Stimulated activated CD8-positive, alpha-beta memory T cell treated with anti-CD3 and anti-CD28 coated beads, Interleukin-4, amount 100 ng/mL, for 1 hour (primary cell): ENCODE measurements at places on chromosomes 2 and 18.

DNA sequence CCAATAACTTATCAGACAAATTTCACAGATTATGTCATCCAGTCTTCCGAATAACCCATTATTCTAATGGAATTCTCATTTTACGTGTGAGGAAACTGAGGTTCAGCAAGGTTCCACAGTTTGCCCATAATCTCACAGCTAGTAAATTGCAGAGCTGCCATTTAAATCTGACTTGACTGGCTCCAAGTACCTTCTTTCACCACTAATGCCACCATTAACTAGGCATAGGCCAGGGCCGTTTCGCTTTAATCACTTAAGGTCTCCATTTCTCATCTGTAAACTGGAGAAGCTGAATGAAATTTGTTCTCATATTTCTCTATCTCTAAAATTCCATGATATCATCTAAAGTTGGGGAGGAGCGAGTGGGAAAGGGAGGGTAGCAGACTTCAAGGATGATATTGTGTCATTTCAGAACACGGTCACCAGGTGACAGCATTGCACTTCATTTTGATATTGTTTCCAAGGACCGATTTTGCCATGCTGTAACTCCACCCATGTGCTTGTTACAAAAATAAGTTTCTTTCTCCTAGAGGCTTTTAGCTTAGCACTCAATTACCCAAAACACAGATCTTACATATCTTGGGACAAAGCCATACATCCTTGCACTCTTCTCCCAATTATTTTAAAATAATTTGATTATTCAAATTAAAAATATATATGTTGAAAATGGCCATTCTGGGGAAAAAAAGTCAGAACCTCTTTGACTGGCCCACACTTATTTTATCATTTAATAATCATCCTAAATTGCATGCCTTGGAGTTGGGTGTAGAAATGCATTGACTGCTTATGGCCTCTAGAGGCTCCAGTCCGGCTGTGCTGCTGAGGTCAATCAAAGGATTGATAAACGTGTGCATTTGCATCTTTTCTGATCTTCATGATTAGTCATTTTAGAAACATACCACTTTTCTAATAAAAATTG is 123.8 kb downstream of the AKAIN1 start:
- DNase-seq: no peak

DNA sequence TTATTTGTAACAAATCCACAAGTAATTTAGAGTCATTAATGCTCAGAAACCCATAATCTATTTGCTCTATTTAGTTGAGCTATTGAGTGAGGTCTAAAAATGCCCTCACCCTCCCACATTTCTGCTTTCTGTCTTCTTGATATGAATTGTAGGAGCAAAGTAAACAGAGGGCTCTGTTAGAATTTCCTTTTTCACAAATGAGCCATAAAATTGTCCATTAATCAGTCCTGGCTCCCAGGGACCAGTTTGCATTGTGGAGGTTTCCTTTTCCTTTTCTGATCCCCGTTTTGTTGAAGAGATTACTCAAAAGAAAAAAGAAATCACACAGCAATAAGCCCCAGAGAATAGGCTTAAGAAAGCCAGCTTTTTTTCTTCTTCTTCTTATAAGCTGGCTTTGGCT is 476.7 kb downstream of the EPHA4 start:
- no peak for DNase-seq

DNA sequence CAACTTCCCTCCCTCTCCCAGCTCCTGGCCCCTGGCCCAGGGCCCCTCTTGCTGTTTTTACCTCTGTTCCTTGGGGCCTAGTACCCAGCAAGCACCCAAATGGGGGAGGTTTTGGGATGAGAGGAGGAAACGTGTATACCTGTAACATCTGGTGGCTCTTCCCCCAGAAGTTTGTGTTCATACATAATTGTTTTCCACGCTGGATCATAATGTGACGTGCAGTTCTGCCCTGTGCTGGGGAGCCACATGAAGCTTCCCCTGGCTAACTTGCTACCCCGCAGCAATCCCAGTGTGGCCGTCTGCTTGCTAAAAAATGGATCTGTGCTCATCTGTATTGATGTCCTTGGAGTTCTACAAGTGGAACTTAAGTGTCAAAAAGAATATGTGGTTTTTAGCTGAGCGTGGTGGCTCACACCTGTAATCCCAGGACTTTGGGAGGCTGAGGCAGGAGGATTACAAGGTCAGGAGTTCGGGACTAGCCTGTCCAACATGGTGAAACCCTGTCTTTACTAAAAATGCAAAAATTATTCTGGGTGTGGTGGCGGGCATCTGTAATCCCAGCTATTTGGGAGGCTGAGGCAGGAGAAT is 36.5 kb downstream of the ANO7 start:
- no peak for DNase-seq

DNA sequence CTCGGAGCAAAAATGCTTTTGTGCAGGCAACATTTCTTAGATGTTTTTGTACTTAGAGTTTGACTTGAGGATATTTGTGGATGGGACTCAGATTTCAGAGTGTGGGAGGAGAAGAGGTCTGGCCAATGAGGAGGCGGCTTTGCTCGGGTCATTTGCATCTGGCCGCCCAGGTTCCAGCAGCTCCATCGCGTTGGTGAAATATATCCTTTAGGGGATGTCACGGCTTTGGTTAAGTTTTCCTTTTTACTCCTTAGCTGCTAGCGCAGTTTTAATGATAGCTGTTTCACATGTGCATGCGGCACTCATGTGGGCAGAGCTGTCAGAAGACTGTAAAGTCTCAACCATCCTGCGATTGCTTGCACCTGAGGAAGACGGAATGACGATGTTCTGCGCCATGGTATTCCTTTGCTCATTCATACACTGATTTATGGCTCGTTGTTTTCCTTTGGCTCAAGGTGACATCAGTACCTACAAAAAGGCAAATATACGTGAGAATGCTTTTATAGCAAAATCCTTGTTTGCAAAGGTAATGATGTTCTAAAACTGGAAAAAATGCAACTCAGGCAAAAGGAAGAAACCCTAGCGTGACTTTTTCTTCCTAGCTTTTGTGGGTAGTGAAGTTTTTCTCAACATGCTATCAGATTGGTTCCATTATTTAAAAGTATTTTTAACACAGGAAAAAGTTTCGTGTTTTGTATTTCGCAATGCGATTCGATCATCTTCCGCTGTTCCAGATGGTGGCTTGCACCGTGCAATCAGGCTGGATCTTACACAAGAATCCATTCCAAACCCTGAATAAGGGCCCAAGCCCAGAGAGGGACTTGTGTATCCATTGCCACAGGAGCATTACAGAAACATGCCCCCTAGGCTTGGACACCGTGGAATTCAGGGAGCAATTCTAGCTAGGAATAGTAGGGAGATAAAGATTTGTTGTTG is 70.5 kb upstream of the ZNF516 start:
- no peak for DNase-seq

DNA sequence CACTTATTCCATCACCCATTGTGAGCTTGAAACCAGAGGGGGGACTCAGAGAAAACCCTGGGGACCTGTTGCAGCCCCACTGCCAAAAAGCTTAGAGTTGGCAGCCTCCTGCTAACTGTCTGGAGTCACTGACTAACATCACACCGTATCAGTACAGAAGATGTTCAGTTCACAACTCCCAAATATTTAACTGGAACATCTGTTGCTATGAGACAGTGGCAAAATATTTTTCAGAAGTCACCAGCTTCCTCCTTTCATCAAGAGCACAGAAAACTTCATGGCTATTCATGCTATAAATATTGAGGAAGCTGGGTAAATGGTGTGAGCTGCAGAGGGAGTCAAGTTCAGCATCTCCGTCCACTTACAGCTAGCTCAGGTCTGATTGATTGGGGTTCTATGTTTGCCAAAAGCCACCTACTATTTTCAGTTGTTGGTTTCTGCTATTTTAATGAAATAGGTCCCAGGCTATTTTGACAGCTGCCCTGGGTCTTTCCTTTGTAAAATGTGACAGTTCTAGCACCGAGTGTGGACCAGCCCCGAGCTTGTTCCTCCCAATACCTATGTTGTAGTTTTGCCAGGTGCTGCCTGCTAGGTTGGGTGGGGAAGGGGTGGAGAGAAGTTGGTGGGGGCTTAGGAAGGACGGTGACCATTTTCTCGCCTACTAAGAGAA is 9.8 kb downstream of the TUBB6 start:
- no peak for DNase-seq

DNA sequence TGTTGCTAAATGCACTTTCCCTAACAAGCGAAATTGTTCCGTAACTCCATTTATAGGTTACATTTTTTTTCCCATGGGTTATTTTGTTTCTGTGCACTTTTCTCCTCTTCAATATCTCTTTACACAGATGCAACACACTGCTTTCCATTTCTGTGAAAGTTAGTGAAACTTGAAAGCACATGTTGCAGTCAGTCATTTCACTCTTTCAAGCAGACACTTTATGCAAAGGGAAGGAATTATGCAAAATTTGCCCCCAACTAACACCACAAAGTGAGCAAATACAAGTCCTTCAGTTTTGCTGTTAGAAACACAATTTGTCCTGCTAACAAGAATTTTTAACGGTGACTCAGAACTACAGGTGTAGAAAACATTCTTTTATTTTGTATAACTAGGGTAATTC is 124.8 kb downstream of the PTH2R start:
- no peak for DNase-seq

- no peak for DNase-seq
These were observed 87.9 kb upstream of the ITGA6 start for GRCh38 chr2:172339371-172340010.

DNA sequence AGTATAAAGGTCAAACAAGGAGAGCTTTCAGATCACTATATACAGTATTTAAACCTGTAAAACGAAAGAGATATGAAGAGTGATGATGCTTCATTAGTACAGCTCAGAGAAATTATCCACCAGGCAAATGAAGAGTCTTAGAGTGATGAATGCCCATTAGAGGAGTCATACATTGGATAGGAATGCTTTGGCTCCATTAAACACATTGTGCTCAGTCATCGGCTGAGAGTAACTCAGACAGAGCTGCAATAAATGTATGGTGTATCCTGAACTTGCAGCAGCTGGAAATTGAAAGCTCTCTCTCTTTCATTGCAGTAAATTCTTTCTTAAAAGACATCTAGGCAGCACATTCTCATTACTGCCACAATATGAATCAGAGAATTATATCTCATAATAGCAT is 340.8 kb upstream of the SPHKAP start:
- DNase-seq: no peak

DNA sequence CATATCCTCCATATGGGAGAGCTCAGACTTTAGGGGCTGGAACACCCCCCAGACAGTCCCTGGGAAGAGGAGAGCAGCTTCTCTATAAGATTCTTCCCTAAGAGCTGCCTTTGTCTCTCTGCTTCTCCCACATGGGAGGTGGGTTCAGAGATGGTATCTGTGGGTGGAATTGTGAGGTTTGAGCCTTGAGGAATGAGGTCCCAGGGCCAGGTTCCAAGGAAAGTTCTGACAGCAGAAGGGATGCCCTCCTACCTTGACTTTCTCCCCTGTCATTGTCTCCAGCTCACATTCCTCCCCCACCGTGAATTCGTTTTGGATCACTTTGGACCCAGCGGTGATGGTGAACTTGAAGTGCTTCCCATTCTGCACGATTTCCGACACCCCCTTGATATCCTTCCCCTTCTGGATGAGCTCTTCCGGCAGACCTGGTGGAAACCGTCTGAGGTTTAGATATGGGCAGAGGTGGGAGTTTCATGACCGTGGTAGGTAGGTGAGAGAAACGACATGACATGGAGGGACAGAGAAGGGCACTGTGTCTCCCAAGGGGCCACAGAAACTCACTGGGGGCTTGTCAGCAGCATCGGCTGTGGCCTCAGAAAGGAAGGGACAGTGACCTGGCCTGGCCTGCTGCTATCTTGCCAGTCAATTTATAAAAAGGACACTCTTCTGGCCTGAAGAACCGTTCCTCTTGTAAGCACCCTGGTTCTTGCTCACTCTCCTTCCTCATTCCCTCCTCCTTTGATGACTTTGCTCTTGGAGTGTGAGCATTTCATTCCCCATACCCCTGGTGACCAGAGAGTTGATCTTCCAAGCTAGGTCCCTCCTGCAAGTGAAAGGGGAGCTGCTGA is 1.7 kb downstream of the FABP1 start:
- no peak for DNase-seq

GRCh38 chr18:43341014-43341413 is 63.7 kb upstream of the SYT4 start:
- DNase-seq: no peak

GRCh38 chr2:200242570-200242969 is 63.9 kb upstream of the SPATS2L start:
- no peak for DNase-seq

GRCh38 chr2:51579412-51579811 is 547.5 kb upstream of the NRXN1 start:
- DNase-seq: no peak

GRCh38 chr2:120343100-120343432 is 2.9 kb upstream of the INHBB start:
- no peak for DNase-seq

DNA sequence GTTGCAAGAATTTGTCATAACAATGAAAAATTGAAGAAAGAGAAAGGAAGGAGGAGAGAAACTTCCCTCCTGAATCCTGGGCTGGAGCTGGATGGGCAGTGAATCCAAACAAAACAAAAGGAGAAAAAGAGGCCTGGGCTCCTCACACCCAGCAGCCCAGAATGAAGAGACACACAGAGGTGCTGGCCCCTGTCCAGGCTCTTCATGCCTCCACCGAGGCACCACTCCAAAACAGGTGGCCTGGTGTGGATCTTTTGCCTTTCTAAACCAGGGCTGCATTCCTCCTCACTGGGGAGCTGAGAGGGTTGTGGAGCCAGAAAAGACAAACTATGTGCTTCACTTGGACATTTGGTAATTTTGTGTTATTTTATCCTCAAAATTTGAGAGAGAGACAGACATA is 76.0 kb downstream of the FAM124B start:
- no peak for DNase-seq

DNA sequence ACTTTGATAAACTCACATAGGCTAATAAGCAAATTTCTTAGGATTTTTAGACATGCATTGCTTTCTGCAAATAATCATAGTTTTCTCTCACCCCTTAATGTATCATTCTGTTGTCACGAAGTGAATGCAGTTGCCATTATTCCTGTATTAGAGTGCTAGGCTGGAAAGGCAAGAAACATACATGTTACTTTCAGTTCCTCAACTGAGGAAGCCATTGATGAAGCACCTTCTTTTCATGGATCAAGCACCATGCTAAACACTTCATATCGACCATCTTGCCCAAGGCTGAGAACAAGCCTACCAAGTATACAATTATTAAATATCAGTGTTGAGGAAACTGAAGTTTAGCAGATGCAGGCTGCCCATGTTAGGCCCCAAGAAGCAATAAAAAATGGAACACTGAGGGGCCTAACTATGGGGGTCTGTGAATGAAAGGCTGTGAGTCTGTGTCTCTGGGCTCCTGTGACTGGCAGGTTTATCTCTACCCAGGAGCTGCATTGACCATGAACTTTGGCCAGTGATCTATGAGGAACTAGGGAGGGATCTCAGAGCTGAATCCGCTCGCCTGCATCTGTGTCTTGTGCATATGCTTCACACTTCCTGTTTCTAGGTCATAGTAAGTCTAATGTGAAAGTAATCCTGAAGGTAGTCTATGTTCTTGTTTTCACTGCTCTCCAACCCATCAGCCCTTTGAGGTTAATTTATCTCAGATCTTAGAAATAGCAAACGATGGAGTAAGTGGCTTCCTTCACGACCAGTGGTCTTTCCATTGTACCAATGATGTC is 16.0 kb upstream of the TSPYL6 start:
- DNase-seq: no peak

DNA sequence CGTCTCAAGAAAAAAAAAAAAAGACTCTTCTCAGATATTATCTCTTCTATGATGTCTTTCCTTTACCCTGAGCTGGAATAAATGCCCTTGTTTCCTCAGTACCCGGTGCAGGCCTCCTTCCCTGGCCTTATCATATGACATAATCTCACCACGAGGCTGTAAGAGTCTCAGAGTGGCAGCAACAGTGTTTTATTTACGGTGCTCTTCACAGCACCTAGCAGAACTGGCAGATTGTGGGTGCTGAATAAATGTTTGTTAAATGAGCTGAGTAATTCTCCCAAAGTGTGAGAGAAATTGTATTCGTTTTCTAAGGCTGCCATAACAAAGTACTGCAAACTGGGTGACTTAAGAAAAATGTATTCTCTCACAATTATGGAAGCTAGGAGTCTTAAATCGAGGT is 82.8 kb upstream of the CD28 start:
- DNase-seq: no peak
